ENCODE measurements at places on chromosomes 11 and 22. TPM values are rescaled to one million over a fixed set of nuclear protein-coding genes. Genes with fewer than 3 reads are reported as not detected.

OTOG gene
- total RNA-seq = not detected

B3GAT1 gene
- total RNA-seq = not detected

YPEL4 gene
- total RNA-seq = 0.38 TPM

AIFM3 gene
- not detected for total RNA-seq

SPCS2 gene
- 139 TPM for total RNA-seq

CYP2D6 gene
- total RNA-seq = 1.6 TPM

SYTL2 gene
- total RNA-seq = 7.6 TPM

OR51B5 gene
- total RNA-seq = not detected

ISX gene
- total RNA-seq = not detected

NRIP3 gene
- 1.5 TPM for total RNA-seq

PHF21B gene
- total RNA-seq = not detected

DRG1 gene
- total RNA-seq = 103 TPM

IFITM5 gene
- total RNA-seq = not detected

HARBI1 gene
- total RNA-seq = 2.6 TPM

OR2AT4 gene
- total RNA-seq = not detected

All from activated naive CD8-positive, alpha-beta T cell treated with anti-CD3 and anti-CD28 coated beads for 36 hours (primary cell).